ENCODE measurements at places on chromosomes 7 and 10. TPM values are rescaled to one million over a fixed set of nuclear protein-coding genes. Genes with fewer than 3 reads are reported as not detected.

ST8SIA6 gene
- not detected for total RNA-seq

HMX3 gene
- 5.0 TPM for total RNA-seq

RAMP3 gene
- not detected for total RNA-seq

MOGAT3 gene
- total RNA-seq: not detected

PRKCQ gene
- 0.05 TPM for total RNA-seq

EIF5AL1 gene
- 1.0 TPM for total RNA-seq

SPDYE2B gene
- total RNA-seq: not detected

CABCOCO1 gene
- total RNA-seq: 0.59 TPM

PAPSS2 gene
- total RNA-seq: 38.6 TPM

PLCE1 gene
- total RNA-seq: 1.5 TPM

KMT2E gene
- total RNA-seq: 6.7 TPM

Data from MG63 (cell line).